ENCODE measurements at places on chromosomes 13 and 19. TPM values are rescaled to one million over a fixed set of nuclear protein-coding genes. Genes with fewer than 3 reads are reported as not detected.

- no peak for DNase-seq
Observed at GRCh38 chr19:46630586-46631205, 5.3 kb downstream of the GNG8 start.

DNA sequence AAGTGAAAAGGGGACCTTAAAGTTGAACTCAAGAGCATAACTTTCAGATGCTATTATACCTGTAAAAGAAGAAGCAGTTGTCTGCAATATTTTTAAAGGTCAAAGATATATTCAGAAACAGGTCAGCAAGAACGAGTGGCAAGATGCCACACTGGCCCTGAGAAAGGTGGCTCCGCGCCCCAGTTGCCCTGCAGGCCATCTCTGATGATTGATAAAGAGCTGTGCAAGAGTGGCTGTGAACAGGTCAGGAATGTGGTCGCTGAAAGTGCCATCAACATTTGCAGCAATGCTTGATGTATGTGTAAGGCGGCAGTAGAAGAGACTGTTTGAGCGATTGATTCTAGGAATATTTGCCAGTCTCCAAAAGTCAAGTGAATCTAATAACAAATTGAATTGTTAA is 664.2 kb upstream of the SLC10A2 start:
- no peak for DNase-seq

Gene ZNF470
- total RNA-seq = 12.0 TPM

Gene KLK12
- total RNA-seq = not detected

GRCh38 chr13:51333826-51334225 is 5.7 kb upstream of the SERPINE3 start:
- no peak for DNase-seq

DNA sequence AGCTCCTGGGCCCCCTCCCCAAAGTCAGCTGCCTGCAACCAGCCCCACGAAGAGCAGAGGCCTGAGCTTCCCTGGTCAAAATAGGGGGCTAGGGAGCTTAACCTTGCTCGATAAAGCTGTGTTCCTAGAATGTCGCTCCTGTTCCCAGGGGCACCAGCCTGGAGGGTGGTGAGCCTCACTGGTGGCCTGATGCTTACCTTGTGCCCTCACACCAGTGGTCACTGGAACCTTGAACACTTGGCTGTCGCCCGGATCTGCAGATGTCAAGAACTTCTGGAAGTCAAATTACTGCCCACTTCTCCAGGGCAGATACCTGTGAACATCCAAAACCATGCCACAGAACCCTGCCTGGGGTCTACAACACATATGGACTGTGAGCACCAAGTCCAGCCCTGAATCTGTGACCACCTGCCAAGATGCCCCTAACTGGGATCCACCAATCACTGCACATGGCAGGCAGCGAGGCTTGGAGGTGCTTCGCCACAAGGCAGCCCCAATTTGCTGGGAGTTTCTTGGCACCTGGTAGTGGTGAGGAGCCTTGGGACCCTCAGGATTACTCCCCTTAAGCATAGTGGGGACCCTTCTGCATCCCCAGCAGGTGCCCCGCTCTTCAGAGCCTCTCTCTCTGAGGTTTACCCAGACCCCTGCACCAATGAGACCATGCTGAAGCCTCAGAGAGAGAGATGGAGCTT is 4.7 kb upstream of the CEACAM5 start:
- no peak for DNase-seq
